Activated CD4-positive, alpha-beta T cell treated with anti-CD3 and anti-CD28 coated beads for 4 hours (primary cell): ENCODE measurements at places on chromosomes 5 and 9.
A peak's percentile ranks its signal among the peaks of the same experiment; 100 is the strongest.

GRCh38 chr5:76736679-76737556 is 21.0 kb downstream of the F2R start:
- DNase-seq, result no peak

GRCh38 chr9:19965336-19965735 is 176.5 kb upstream of the SLC24A2 start:
- no peak for DNase-seq

GRCh38 chr9:111386386-111386785 is 56.4 kb upstream of the OR2K2 start:
- DNase-seq, result no peak

DNA sequence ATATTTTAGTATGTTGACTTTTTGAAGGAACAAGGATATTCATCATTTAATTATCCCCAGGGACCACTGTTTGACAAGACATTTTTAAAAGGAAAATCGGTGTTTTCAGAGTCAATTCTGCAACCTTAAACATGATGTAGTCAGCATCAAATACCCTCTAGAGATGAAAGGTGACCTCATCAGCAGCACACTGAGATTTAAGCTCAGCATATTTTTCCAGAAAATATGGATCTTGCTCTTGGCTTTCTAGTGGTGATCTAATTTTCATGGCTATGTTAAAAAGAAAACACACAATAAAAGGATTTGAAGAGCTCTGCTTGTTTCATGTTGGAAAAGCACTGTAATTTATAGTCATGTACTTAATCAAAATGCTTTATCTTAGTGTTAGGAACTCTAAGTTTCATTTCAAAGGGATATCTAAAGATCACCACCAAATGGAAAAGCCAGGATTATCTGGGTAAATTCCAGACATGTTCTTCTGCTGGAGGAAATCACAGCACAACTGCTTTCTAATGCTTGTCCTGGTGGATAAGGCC is 487.2 kb downstream of the ENC1 start:
- DNase-seq, result no peak

DNA sequence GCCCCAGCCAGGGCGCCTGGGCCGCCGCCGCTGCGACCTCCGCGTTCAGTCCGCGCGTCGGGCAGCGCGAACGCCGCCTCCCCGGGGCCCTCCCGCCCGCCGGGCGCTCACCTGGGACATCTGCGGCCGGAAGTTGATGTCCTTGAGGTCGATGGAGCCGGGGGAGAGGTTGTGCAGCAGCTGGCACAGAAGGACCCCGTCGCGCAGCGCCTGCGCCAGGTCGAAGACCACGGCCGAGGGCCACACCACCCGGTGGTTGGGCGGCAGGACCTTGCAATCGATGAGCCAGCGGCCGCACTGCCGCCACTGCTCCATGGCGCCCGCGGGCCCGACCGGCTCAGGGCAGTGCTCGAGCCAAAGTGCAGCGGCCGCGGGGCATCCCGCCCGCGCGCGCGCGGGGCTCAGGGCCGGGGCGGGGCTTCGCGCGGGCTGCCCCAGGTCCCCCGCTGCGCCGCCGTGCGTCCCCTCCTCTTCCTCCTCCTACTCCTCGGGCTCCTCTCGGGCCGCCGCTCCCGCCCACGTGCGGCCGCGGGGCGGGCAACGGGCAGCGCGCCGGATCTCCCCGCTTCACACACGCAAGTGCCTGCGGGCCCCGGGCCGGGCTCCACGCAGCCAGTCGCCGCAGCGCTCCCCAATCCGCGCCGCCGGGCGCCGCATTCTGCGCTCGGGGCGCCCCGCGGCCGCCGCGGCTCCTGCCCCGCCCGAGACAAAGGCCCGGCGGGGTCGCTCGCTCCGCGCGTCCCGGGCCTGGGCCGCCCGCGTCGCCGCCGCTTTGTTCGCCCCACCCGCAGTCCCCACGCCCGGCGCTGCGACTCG is at the start of gene VAV2:
Gene VAV2, minus strand, starts transcription at position 361 of the 816 bp plus-strand sequence. Its CDS starts 46 bp downstream, at position 315.
- peak; percentile 24 for DNase-seq

DNA sequence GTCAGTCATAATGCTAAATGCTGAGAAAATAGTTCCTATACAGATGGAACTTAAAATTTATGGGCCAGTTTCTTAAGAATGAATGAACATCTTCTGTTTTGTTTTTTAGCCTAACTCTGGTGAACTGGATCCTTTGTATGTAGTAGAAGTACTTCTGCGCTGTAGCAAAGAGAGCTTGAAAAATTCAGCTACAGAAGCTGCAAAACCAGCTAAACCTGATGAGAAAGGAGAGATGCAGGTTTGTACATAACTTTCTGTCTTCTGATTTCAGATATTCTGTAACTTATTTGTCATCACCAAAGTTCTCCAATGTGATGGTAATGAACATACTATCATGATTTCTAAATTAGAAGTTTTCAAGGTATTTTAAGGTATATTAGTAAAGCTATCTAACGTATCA is 80.1 kb downstream of the MTREX start:
- DNase-seq, result no peak

DNA sequence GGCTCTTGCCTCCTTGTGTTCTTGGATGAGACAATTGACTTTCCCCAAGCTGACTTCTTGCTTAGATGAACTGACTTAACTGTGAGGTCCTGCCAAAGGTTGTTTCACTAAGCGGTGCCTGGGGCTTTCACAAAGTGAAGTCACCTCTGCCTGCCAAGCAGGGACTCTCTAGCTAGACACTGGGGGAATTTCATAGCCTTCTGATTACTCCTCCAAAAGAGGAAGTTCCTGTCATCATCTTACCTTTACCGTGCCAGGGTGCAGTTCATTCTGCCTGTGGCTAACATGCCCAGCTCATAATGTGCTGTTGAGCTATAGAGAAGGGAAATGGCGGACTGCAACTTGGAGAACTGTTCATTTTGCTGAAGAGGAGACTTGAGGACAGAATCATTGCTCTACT is 472.0 kb upstream of the WWC1 start:
- no peak for DNase-seq

DNA sequence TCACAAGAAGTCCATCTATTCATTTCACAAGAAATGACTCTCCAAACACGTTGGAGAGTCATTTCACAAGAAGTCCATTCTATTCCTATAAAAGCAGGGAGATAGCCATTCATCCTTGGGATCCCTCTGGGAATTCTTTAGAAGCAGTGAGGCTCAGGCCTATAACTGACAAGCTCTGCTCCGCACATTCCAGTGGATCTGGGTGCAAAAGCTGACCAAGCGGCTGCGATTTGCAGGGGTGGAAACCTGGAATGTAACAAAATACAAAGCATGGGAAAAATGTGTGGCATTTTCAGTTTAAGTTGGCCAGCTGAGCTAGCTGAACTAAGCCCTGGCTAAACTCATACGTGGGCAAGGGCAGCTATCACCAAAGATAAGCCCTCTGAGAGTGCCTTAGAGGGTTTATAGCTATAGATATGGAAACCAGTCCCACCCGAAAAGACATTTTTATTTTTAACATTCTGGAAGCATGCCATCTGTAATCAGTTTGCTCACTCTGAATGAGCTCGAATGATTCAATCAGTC is 8.7 kb downstream of the TAS2R1 start:
- no peak for DNase-seq

DNA sequence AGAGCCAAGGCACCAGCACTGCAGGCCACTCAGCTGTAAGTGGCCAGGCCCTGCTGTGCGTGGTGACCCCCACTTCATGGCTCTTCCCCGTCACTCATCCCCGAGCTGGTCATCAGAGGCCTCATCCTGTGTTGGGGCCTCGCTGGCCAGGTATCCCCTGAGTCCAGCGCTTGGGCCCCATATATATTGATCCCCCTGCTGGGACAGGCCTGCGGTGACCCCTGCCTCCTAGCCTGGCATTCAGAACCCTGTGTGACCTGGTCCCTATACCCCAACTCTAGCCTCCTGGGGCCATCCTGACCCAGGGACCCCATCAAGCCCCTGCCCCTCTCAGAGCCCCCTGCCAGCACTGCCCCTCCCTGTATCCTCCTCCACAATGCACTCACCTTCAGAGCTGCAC is 12.7 kb downstream of the GBGT1 start:
- no peak for DNase-seq
